ENCODE measurements at places on chromosomes 16 and 17.
A peak's percentile ranks its signal among the peaks of the same experiment; 100 is the strongest.

DNA sequence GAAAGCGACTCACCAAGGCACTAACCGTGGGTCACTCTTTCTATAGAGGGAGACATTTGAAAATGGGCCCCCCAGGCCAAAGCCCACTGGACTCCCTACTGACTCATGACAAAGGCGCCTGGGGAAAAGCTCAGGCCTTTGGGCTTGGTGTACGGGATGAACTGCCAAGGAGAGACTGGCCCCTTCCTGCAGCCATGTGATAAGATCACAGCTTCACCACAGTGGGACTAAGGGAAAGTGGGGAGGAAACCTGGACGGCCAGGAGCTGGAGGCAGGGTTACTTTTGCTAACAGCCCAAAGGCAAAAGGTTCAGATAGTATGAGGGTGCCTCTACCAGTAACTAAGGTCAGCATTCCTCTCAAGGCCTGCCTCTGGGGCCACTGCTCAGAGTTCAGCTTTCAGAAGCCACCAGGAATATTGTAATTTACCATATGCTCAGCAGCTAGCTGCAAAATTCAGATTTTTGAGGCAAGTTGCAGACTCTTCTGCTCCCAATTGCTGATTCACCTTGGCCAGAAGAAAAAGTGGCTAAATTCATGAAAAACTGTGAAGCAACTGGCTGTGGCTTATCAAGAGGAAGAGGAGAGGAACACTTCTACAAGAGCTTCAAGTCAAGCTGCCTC is 37.1 kb upstream of the SLC25A19 start:
- no peak for DNase-seq

DNA sequence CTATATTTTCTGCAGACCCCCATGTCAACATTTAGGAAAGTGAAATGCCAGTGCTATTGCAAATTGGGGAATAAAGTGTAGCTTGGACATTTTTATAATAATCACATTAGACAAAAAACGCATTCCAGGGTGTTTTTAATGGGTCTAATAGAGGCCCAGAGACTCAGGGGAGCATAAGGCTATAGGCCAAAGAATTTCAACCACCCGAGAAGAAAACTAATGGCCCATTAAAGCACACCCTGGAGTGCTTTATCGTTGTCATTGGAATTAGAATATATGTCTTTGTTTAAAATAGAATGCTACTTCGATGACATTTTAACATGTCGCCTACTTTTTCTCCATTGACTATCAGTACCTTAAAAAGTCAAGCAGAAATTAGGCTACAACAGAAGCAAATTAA is 414.1 kb upstream of the CDH8 start:
- DNase-seq = no peak

GRCh38 chr16:54957403-54958166 is 26.9 kb downstream of the IRX5 start:
- DNase-seq = no peak

- DNase-seq = no peak
These were observed 2.5 kb downstream of the RANBP10 start for GRCh38 chr16:67803894-67804293.

DNA sequence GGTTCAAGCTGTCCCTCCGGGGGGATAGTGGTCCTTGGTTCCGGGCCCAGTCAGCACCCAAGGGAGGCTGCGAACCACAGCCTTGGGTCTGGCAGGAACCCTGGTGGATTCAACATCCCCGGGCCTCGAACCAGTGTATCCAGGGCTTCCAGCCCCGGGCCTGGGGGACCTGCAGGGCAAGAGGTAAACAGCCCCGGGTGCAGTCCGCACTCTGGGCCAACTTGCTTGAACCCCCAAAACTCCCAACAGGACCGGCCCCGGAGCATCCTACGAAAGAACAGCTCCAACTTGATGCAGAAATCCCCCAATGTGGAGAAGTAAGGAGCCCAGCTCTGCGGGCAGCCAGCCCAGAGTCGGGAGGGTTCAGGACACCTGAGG is 1.5 kb upstream of the NEURL4 start:
- DNase-seq = no peak

GRCh38 chr16:18055411-18055916 is 281.1 kb downstream of the NPIPA8 start:
- DNase-seq = no peak

- DNase-seq = no peak
These were observed 157.5 kb upstream of the SOX9 start for GRCh38 chr17:71963351-71963750.

DNA sequence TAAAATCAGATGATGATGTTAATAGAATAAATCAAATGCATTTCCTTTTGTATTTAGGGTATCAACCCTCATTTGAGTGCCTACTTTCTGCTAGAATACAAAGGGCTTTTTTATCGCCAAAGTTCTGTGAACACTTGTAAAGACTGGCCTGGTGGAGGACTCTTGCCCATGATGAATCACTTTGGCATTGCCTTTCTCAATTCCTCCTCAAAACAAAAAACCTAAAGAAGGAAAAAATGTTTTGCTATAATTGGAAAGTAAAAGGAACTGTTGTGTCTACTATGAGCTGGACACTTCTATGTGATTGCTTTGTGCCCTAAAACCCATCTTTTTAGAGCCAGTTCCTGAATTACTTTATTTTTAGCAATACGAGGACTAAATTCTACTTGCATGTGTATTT is 13.0 kb upstream of the DHRS11 start:
- no peak for DNase-seq

DNA sequence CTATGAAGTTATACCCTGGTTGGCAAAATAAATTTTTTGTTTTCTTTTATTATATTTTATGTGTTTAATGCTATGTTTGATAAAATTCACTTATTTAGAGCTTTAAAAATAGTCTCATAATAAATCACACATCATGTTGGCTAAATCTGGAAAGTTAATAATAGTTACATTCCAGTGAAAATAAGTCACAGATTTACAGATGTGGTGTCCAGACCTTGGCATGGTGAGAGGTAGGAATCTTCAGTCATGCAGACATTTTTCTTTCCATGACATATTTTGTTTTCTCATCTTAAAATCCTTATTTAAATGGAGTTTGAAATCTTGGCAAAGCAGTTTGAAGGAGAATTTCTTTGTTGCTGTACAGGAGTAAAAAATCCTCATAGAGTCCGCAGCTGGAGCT is 48.1 kb upstream of the GOSR1 start:
- no peak for DNase-seq

DNA sequence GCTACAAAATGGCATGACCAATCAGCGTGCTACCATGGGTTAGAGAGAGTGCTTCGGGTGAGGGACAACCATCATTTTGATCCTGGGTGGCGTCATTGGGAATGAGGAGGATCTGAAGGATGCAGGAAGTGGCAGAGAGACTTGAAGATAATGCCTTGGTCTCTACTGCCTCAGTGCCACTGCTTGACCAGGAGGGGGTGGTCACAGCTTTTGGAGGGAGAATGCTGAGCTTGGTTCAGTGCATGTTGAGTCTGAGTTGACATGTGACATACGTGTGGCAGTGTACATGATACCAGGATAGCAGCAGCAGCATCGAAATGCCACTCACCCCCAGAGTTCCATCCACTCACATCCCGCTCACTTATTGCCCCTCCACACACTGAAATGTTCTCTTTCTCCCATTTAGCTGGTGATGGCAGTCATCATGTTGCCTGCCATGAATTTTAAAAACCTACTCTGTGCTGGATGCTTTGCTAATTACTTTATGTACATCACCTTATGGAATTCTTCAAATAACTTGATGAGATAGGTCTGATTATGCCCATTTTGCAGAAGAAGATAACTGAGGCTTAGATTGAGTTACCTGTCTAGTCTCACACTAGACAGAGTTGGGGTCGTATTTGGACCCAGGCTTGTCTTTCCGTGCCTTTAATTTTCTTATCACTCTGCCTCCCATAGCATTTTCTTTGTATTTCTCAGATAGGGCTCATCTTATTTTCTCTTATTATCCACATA is 36.7 kb downstream of the ARSG start:
- no peak for DNase-seq

- no peak for DNase-seq
These were observed 472 bp upstream of the NME2 start for GRCh38 chr17:51165680-51166197.

GRCh38 chr16:20763461-20764232 is at the start of gene ACSM3:
Gene ACSM3 (plus strand): TSS chr16:20764014. CDS start chr16:20770035, 6,021 bp downstream.
- no peak for DNase-seq

DNA sequence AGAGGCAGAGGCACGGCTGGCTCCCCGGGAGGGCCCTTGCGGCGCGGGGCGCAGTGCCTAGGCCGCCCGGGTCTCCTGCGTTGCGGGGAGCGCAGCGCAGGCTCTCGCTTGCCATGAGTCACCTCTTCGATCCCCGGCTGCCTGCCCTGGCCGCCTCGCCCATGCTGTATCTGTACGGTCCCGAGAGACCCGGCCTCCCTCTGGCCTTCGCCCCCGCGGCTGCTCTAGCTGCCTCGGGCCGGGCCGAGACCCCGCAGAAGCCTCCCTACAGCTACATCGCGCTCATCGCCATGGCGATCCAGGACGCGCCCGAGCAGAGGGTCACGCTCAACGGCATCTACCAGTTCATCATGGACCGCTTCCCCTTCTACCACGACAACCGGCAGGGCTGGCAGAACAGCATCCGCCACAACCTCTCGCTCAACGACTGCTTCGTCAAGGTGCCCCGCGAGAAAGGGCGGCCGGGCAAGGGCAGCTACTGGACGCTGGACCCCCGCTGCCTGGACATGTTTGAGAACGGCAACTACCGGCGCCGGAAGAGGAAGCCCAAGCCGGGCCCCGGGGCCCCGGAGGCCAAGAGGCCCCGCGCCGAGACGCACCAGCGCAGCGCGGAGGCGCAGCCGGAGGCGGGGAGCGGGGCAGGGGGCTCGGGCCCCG is 390 bp downstream of the FOXL1 start:
- no peak for DNase-seq

DNA sequence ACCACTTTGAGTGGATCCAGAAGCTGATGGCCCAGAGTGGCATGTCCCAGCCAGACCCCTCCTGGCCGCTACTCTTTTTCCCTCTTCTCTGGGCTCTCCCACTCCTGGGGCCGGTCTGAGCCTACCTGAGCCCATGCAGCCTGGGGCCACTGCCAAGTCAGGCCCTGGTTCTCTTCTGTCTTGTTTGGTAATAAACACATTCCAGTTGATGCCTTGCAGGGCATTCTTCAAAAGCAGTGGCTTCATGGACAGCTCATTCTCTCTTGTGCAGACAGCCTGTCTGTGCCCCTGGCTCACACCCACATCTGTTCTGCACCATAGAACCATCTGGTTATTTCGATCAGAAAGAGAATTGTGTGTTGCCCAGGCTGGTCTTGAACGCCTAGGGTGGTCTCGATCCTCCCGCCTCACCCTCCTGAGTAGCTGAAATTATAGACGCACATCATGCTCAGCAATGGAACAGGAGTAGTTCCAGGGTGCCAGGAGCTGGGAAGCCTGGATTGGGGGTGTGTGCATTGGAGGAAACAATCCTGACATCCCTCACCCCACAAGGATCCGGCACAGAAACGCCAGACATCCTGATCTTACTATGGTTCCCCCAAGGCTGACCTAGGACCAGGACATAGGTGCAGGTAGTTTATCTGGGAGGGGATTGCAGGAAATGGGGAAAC is 4.6 kb downstream of the PRSS21 start:
- no peak for DNase-seq

GRCh38 chr16:59729613-59730012 is 995.5 kb upstream of the GOT2 start:
- no peak for DNase-seq

DNA sequence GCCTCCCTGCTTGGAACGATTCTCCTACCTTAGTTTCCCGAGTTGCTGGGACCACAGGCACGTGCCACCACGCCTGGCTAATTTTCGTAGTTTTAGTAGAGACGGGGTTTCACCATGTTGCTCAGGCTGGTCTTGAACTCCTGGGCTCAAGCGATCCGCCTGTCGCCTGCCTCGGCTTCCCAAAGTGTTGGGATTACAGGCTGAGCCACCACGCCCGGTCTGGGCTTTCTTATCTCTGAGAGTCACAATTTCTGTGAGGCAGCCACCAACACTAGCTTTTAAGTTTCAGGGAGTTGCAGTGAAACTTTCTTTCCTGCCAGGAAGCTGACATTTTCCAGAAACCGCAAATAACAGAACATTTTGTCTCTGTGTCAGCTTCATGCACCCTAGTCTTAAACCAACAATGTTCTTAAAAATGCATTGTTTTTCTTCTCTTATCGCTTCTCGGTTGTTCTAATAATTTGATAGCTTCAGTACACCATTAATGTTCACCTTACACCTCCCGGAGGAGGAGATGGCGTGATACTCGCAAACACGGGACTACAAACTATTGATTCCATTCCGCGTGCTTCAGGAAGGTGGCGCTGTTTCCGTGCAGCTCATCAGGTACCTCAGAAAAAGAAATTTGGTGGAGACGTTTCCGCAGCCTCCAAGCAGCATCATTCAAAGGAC is 7.4 kb upstream of the DHRS7B start:
- DNase-seq = peak; percentile 23

GRCh38 chr16:82748026-82748425 is 121.3 kb downstream of the CDH13 start:
- DNase-seq = no peak

GRCh38 chr16:69176033-69176800 is 10.7 kb upstream of the SNTB2 start:
- DNase-seq = no peak

- DNase-seq = peak; percentile 67
These were observed 23.9 kb downstream of the ZNF213 start for GRCh38 chr16:3158510-3159314.

DNA sequence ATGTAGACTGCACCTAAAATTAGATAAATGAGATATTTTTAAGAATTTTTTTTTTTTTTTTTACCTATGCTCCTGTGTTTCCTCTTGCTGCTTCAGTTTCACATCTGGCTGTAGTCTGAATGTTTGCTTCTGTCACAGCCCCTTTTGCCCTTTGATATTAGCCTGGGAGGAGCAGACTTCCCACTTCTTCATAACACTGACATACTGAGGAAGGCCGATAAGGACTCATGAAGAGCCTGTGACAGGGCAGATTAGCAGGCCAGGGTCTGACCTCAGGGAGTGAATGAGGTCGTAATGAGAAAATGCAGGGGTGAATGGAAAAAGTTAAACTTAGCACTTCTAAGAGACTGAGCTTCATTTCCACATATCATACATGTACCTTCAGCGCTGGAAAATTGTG is at the start of gene SLFN14:
TSS of gene SLFN14 (minus strand) at position 117 of the 400 bp plus-strand sequence. CDS start 2,757 bp downstream, outside the sequence.
- DNase-seq = no peak

DNA sequence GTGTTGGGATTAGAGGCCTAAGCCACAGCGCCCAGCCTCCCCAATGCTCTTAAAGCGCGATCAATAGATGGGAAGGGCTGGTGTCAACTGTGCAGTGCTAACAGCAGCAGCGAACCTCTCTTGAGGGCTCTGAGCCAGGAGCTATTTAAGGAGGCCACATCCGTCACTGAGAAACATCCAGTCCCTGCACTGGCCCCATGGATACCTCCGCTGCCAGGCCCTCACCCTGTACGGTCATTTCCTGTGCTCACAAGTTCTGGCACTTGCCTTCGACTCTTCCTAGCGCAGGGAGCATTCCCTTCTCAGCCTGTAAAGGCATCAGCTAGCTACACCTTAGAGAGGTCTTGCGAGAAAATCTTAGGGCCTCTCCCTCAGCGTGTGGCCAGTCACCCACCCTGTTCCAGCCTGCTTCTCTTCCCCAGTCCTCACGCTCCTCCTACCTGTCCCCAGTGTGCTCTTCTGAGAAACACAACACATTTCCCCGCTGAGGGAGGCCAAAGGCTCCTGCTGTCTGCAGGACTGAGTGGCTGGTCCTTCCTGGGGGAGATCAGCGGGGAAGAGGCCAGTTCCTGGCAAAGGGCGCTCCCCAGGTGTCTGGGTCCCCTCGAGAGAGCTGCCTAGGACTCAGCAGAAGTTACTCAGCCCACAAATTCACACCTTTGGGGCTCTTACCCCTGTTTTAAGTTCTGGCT is 28.6 kb downstream of the GTF3C1 start:
- DNase-seq = no peak
